ENCODE measurements at places on chromosomes 1 and 21.

DNA sequence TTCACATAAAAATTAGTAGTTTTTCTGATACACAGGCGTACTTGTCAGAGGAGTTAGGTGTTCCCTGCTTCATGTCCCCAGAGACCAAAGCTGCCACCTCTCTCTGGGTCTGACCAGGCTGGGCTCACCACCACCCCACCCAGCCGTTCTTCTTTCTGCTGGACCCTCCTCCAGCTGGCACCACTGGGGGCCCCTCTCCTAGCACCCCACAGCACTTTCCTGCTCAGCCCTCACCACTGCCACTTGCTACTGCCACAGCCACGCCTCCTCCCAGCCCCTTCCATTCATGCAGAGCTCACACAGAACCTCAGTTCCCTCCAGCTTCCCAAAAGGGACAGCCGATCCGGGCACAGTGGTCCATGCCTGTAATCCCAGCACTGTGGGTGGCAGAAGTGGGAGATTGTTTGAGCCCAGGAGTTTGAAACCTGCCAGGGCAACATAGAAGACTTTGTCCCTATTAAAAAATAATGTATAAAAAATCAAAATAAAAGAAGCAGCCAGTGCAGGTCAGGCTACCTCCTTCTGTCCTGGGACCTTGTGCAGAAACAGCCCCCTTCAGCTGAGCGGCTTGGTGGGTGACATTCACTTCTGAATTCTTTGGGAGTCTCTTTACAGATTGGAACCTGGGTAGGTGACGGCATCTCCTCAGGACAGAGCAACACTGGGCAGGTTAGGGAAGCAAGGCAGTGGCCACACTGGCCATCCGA, 208.3 kb downstream of the TOMM20 start:
- no peak for DNase-seq

GRCh38 chr1:182340233-182341058, 51.1 kb downstream of the GLUL start:
- DNase-seq = peak; percentile 7

GRCh38 chr21:30227633-30228404, 11.9 kb upstream of the CLDN8 start:
- DNase-seq = peak; percentile 65

DNA sequence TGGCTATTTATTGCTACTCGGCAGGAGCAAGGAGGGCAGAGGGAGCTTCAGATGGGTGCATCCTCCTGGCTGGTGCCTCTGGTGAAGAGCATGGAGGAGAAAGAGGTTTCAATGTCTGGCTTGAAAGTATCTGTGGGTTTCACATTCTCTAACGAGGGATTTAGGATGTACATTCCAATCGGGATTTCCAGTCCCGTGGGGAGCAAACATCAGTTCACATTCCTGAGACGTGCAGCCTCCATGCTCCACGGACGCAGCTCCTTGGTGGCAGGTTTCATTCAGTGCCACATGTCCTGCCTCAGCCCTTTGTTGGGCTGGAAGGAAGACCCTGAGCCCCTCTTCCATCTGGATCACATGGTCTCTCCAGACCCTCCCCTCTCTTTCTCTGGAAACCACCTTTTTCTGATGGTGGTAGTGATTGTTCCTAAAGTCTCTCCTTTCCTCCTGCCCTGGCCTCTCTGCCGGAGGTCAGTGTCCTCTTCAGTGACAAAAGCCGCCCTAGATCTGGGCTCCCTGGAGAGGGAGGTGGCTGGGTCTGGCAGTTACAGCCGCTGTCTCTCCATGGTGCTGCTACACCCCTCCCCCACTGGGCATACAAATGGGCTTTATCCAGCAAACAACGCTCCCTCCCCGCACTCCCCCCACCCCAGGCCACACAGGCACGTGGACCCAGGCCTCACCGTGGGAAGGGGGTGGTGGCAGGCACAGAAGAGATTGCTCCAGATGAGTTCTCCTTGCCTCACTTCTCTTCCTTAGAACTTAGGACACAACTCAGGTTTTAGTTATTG, 826 bp upstream of the CA14 start:
- no peak for DNase-seq

GRCh38 chr1:205629751-205630150, 2.1 kb downstream of the ELK4 start:
- DNase-seq = no peak

- no peak for DNase-seq
These were observed 51.4 kb downstream of the GRIK1 start for GRCh38 chr21:29888437-29888836.

DNA sequence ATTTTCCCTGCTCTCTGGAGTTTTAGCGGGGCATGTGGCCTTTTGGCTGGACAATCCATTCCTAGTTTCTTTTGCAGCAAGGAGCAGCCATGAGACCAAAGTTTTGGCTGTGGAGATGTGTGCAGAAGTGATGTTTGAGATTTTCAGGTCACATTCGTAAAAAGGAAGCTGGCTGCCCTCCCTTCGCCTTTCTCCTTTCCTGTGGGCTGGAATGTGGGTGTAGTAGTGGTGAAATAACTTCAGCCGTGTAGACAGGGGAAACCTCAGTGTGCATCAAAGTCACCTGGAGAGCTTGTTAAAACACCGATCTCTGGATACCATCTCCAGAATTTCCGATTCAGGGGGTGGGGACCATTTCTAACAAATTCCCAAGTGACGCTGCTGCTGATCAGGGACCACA, 5.3 kb upstream of the GPR88 start:
- DNase-seq = no peak

- no peak for DNase-seq
These were observed 584.1 kb downstream of the PTPRU start for GRCh38 chr1:29820401-29820800.

DNA sequence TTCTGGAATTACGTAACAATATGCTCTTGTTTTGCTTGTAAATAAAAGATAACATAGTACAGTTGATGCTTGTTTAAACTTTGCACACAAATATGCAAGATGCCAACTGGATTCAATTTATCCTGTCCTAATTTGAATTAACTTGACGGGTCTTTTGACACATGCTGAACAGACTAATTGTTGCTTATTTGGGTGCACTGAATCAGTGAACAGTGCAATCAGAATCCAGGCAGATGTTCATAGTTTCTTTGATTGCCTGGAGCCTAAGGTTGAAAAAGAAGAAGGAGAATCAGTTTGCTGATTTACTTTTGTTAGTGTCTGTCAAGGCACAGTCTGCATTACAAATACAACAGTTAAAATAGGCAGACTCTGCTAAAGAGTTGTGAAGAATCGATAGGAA, 307.9 kb downstream of the COL11A1 start:
- DNase-seq = no peak

- DNase-seq = no peak
These were observed 69.7 kb downstream of the CD46 start for GRCh38 chr1:207821464-207822045.

- no peak for DNase-seq
These were observed 13.3 kb upstream of the FHAD1 start for GRCh38 chr1:15233689-15234088.

DNA sequence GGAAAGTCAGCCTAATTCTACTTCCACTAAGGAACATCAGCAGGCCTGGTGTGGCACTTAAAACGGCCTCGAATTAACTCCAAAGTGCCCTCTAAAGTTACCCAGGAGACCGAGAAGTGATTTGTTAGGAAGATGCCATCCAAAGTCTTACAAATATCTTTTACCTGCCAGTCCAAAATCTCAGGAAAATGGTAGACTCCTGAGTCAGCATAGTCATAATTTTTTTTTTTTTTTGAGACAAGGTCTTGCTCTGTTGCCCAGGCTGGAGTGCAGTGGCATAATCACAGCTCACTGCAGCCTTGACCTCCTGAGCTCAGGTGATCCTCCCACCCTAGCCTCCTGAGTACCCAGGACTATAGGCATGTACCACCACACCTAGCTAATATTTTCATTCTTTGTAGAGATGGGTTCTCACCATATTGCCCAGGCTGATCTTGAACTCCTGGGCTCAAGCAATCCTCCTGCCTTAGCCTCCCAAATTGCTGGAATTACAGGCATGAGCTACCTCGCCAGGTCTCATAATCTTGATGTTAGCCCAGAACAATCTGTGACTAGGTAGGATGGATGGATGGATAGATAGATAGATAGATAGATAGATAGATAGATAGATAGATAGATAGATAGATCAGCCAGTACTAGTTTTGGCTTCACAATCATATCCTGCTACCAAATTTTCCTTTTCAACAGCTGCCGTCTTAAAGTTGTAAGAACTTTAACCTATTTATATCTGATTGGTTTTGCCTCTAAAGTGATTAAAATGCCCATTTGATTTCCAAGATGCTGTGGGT, 25.3 kb upstream of the PPP2R5A start:
- DNase-seq = no peak

- no peak for DNase-seq
These were observed 329.3 kb upstream of the NR5A2 start for GRCh38 chr1:199698222-199698621.

DNA sequence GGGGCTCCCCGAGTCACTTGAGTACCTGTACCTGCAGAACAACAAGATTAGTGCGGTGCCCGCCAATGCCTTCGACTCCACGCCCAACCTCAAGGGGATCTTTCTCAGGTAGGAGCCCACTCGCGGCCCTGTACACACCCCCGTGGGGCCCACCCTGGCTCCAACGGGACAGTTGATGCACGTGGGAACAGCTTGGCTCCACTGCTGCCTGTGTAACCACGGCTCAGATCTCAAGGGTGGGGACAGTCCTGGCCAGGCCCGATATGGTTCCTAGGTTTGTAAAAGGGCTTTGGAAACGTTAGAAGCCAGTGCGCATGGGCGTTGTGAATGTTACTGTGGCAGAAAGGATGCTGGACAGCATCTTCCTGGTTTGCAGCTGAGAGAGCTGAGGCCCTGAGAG, 18.8 kb downstream of the PODN start:
- no peak for DNase-seq

GRCh38 chr1:93093332-93094006, 14.4 kb downstream of the MTF2 start:
- no peak for DNase-seq

GRCh38 chr1:8249838-8250237, 68.1 kb upstream of the SLC45A1 start:
- DNase-seq = peak; percentile 15
